HS-5 (cell line): ENCODE measurements at places on chromosomes 6 and 20.
A peak's percentile ranks its signal among the peaks of the same experiment; 100 is the strongest.

- DNase-seq = no peak
These were observed 11.1 kb downstream of the CDH4 start for GRCh38 chr20:61263084-61263695.

GRCh38 chr20:32040142-32040953 lies 11.7 kb upstream of the HCK start:
- no peak for DNase-seq

GRCh38 chr6:57013521-57013926 lies 33.0 kb upstream of the KIAA1586 start:
- DNase-seq = peak; percentile 78

DNA sequence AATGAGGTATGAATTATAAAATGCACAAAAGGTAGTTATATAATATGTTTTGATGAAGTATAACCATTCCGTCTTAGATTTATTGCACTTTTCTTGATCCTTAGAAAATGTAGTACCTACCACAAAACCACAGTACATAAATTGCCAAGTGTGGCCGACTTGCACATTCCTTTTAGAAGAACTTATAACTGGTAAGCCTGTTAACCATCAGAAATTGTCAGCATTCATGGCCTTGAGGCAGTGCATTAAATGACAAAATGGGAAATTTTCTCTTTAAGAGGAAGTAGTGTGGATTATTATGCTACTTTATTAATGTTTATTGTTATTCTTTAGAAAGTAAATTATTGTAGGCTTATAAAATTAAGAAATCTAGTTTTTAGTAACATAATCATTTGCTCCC lies 29.6 kb downstream of the TAB2 start:
- no peak for DNase-seq

DNA sequence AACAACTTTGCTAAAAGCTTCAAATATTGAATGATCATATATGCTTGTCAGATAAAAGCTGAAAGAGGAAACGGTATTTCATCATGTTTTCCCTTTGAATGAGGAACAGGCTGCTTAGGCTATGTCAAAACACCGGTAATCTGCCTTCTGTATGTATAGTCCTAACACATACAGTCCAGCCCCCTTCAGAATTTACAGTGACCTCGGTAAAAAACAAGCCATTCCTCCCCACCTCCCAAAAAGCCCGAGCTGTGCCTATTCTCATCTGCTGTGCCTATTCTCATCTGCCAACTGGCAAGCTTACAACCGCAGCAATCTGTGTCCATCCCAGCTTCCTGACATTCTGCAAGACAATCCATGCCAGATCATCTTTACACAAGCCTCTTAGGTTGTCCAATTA lies 26.8 kb upstream of the UBE2J1 start:
- no peak for DNase-seq

- no peak for DNase-seq
These were observed 25.8 kb upstream of the RTF2 start for GRCh38 chr20:56442389-56443365.

DNA sequence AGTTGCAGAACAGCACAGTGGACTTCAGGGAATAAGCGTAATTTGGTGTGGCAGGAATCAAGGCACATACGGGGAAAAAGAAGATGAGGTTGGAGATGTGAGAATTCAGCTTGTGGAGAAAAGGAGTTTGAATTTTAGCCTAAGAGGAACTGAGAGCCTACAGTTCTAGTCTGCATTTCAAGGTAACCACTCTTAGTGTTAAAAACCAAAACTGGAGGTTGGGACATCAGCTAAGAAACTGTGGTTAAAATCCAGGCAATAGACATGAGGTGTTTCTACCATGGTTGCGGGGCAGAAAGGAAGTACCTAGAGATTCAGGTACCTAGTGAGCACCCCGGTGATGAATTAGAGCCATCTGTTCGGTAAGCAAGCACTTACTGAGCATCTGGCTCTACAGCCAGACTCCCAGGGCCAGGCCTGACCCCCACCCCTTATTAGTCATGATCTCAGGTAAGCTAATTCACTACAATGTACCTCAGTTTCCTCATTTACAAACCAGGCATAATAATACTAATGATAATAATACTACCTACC lies 44.4 kb downstream of the FAXC start:
- no peak for DNase-seq

- DNase-seq = no peak
These were observed 139.6 kb downstream of the ZMYND8 start for GRCh38 chr20:47216819-47217410.

DNA sequence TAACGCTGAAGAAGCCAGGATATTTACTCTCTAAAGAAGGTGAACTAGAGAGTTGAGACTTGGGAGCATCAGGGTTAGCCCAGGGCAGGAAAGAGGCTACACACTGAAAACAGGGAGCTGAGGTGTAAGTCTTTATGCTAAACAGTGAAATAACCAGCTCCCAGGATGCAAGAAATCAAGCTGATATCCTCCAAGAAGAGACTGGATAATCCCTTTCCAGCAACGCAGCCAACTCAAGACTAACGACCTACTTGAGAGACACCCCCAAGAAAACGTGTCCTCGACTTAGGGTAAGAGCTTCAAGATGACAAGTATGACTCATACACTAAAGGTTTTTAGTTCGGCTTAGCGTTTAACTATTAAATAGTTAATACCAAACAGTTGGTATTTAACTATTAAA lies 202.2 kb downstream of the TASP1 start:
- no peak for DNase-seq

DNA sequence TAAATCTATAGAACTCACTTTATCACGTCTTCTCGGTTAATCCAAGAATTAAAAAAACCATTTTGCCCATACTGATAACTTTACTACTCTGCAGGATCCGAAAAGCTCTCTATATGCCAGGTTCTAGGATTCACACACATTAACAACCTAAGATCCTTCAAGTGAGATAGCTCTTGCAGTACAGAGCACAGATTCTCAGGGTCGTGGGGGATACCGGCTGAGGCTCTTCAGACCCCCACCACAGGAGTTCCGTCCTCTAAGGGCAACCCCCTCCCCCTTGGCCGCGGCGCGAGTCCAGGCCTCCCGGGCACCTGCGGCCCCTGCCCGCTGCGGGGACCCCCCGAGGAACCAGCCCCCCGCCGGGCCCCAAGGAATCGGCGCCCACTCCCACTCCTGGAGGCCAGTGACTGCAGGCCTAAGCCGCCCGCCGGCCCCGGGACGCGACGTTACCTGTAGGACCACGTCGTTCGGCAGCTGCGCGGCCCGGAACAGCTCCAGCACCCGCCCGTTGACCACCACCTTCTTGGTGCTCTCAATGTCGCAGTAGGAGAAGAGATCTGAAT lies 892 bp downstream of the REPS1 start:
- no peak for DNase-seq

DNA sequence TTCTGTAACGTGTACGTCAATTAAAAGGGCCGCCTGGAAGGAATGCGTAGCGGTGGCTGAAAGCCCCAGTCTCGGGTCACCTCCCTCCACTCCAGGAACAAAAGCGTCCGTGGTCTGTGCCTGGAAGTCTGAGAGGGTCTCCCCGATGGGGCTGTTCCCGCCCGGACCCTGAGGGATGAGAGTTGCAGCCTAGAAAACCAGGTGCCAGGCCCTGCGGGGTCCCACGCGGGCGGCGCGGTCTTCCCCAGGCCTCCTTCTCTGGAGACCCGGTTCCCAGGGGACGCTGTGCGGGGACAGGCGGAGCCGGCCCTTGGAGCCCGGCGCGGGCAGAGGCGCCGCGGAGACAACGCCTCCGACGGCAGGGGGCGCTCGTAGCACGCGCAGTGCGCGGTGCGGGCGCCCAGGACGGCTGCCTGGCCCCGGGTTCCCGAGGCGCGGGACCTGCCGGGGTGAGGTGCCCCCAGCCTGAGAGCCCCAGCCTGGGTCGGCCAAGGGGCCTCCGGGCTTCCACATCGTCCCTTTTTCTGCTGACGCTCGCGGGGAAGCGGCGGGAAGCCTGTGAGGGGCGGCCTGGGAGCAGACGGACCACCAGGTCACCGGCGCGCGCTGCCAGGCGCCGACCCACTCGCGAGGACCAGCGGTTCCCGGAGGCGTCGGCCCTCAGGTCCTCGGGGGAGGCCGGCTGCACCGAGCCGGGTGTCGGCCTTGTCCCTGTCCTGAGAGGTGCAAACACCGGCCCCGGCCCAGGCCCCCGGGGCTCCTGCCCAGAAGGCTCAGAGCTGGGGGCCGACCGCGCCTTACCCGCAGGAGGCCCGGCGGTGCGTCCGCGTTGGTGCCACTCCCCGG lies 5.3 kb upstream of the FOXC1 start:
- no peak for DNase-seq

GRCh38 chr6:32188381-32189068 lies 1.5 kb downstream of the PBX2 start:
- no peak for DNase-seq

DNA sequence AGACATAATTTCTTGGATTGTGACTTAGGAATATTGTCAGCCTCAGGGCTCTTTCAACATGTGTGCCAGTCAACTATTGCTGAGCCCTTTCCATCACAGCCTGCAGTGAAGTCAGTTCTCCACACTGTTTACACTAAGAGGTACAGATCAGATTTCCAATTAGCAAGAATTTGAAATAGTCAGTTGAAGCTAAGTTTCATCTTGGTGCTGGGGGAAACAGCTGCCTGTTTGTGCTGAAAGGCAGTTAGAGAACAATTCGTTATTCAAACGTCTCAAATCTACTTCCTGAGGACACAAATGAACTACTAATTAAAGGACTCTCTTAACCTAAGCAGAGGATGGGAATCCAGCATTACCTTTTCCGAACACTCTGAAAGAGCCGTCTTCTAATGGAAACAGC lies 25.9 kb downstream of the ADGRF1 start:
- no peak for DNase-seq

DNA sequence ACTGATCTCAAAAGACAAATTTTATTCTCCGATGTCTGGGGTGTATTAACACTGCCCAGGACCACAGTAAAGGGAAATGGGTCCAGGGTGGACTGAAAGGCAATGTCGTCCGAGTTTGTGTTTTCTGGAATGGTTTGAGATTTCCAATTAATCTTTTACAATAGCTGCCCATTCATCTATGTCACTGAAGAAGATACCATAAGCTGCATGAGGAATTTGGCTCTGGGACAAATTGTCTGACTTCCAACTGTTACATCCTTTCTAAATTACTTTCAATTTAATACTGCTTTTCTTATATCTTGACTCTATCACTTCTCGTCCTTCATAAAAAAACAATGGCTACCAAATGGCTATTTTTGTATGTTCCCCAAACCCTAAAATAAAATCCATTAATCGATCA lies 130.7 kb upstream of the KCNK16 start:
- no peak for DNase-seq

DNA sequence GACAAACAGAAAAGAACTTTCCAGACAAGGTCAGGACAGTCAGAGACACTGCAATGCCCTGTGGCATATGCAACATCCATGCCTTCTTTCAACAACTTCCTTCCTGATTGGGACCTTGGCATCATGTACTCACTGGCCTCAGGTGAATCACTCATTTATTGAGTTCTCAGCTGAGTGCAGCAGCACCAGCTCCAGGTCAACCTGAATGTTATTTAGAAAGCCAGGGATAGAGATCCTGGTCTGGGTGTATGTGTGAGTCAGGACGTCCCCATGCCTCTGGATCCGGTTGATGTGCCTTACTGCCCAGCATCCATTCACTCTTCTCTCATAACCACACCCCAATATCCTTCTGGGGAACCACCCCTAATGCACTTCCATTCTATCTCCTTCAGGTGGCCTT lies 54.4 kb downstream of the SNRNP48 start:
- DNase-seq = no peak
